T-cell (primary cell): ENCODE measurements at places on chromosomes 2 and 18.

GRCh38 chr18:10420561-10421352, 33.7 kb upstream of the APCDD1 start:
- no peak for DNase-seq

DNA sequence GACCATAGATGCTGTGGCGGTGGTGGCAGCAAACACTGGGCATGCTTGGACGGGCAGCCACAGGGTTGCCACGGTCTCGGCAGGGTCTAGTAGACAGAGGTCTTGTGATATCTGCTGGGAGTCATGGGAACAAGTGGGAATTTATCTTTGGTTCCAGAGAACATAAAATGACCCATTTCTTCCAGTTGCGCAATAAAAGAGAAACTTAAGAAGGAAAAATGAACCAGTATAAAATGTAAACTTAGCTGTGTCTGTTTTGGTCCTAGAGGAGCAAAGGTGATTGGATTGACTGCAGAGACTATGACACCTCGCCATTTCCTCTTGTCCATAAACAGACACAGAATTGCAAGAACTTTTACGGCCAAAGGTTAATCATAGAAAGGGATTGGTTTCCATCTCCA, 132.6 kb upstream of the RBBP8 start:
- no peak for DNase-seq

DNA sequence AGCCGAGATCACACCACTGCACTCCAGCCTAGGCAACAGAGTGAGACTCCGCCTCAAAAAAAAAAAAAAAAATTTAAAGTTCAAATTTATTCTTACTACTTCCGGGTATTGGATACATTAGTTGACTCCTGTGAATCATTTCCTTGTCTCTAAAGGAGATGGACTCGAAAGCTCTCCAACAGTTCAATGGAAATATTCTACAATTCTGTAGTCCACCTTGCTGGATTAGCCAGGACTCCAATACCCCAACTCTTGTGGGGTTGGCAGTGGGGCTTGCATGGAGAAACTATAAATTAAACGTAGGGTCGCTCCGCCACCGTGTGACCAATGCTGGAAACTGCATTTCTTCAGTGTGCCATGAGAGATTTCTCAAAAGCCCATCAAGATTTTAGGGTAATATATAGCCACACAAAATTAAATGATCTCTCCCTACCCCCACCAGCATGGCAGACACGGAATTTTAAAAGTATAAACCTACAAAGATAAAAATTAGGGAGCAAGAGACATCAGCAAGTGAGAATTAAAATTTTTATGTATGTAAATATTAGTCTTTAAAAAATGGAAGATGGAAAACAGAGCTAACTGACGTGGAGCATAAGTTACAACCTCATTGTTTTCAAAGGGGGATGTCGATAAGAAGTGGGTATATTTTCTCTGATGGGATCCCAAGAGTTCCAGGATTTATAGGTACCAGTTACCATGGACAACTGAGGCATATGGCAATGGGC, 27.8 kb upstream of the GAREM2 start:
- peak; percentile 37 for DNase-seq

GRCh38 chr2:225814554-225814953, 415.0 kb downstream of the NYAP2 start:
- DNase-seq, result no peak
